ENCODE measurements at places on chromosomes 11 and 22.

- no peak for DNase-seq
Observed at GRCh38 chr11:108654994-108655631, 9.8 kb upstream of the DDX10 start.

DNA sequence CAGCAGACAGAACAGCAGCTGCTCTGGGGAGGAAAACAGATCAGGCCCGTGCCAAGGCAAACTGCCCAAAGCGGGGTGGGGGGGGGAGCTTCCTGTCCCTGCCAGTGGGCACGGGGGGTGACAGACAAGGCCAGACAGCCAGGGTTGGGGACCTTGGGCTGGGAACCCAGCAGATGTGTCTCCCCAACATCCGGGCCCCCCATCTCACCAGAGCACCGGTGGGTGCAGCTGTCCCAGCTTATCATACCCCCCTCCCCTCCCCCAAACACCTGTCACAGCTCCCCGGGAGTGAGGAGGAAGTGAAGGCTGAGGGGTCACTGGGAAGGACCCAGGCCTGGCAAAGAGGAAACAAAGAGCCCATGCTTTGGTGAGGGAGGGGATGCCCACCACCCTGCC lies 1.3 kb downstream of the PPP1R14B start:
- peak; percentile 26 for DNase-seq

DNA sequence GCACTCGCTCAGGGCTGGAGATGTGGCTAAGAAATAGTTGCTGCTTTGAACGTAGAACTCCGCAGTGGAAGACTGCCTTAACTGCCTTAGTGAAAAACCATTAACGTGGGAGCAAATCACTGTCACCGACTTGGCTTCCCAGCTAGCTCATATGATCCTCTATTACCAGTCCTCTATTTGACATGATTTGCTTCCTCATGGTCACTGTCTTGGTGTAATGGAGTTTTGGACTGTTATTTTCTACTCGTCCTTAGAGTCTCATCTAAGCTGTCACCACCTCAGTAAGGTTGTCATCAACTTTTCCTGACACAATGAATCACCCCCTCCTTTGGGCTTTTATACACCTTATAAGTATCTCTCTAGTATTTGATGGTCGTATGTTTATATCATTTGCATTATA lies 167.1 kb upstream of the NARS2 start:
- no peak for DNase-seq

DNA sequence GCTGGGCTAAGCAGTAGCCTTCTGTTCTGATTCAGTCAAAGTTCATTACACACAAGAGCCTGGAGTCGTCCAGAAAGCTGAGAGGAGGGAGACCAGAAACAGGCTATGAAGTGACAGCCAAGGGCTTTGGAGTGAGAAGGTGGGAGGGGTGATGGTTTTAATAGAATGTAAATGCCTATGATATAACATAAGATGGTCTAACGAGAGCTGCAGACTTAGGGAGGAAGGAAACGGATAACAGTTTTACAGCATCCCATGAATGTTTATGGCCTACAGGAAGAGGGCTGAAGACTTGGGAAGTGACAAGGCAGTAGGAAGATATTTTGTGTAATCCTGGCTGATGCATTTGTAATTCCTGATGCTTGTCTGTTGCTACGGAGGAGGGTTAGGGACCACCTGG lies 62.0 kb downstream of the DHCR7 start:
- DNase-seq = no peak

DNA sequence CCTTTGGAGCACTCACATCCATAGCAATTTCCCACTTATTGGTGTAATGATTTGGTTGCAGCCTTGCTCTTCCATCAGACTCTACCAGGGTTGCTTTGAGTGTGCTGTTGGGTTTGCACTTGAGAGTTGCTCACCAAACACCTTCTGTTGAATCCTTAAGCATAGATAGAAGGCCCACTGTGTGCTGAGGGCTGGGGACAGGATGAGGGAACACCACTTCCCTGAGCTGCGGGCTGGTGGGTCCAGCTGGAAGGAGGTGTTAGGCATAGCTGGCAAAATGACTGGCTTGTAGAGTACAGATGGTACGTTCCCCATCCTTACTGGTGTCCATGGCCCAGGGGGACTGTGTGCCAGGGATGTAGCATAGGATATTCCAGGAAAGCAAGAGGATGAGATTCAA lies 3.9 kb downstream of the PRDM11 start:
- DNase-seq = no peak

DNA sequence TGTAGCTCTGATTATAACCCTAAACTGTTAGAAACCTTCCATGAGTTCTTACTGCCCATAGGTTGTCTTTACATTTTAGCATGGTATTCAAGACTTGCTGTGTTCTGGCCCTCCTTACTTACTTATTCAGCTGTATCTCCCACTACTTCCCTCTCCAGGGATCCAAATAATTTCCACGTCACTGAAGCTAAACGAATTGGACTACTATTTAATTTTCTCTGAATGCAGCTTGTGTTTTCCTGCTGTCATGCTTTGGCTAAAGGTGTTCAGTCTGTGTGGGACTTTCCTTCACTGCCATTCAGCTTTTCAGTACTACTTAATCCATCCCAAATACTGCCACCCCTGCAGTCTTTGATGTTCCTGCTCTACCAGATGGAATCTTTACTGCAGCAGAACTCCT lies 88.3 kb downstream of the UVRAG start:
- no peak for DNase-seq

DNA sequence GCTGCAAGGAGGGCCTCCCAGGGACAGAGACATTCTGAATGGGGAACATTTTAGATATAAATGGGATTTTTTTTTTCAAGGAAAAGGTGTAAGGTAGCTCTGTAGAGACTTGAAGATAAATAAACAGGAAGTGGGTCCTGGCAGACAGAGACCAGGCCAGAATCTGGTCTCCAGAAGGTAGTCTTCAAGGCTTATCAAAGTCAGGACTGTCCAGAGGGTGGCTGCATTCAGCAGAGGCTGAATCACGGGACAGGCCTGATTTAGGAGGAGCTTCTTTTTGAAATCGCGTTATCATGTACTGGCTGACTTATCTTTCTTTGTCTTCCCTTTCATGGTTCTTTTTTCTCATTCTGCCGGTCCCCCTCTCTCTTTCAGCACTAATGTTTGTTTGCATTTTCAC lies 542.9 kb downstream of the NTM start:
- DNase-seq = no peak
